ENCODE measurements at places on chromosomes 5 and 9.
A peak's percentile ranks its signal among the peaks of the same experiment; 100 is the strongest.

DNA sequence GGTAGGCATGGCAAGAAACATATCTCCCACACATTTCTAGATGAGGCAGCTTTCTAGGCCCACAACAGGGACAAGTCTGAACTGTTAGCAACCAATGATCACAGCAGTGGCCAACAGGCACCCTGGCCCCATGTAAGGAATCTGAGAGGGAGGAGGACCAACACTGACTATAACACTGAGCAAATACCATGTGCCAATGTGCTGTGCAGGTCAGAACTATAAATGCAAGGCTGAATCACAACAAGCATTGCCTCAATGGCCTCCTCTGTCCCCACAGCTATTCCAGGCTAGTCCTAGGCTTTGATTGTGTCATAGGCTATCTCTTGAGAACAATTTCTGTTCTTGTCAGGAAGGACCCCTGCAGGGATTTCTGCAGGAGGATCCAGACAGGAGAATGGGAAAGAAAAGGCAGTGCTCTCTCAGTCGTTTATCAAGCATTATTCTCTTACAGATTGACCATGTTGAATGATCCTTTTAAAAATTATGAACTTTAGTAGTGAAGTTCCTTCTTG lies 221.2 kb downstream of the TLE1 start:
- no peak for DNase-seq

DNA sequence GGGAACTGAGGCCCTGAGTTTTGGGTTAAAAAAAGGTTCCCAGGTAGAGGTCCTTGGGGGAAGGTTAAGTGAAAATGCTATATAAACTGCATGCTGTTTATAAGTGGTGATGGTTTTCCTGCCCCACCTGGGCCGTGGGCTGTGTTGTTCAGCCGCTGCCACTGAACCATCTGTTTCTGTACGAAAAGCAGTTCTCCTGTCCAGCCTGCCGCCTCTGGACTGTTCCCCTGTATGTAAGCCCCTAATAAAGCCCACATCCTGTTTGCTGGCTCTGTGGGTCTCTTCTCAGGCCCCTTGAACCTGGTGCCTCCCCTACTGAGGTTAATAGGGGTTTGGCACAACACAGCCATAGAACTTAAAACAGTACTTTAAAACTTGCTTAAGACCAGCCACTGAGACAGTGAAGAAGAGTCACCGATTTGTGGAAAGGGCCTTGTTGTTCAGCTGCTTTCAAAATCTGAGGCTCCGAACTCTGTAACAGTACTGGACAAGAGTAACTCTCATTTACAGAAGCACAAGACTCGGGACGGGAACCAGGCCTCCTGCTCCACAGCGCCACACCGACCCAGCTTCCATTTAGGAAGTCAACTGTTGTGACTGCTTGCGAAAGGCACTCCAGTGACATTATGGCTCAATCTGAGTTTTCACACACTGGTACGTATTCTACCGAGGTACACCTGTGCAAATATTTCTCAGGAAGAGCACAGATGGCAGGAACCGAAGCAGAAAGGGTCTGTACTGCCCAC lies 192.5 kb downstream of the CDK5RAP2 start:
- no peak for DNase-seq

GRCh38 chr5:142080248-142080647 lies 28.3 kb upstream of the NDFIP1 start:
- DNase-seq: no peak

GRCh38 chr5:179378441-179379271 lies 33.4 kb upstream of the ADAMTS2 start:
- no peak for DNase-seq

DNA sequence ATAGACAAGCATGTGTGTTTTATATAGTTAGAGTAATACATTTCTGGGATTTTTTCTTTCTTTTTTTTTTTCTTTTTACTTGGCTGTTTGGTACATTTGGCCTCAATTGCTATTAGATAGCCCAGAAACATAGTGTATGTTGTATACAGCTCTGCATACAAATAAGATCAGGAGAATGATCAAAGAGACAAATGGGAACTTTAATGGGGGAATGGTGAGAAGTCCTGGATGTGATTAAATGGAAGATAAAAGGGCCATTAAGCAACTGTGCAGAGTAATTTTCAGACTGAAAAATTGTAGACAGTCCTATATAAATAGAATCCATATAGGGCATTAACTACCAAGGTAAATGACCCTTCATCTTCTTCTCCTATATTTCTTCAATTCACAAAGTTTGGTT lies 575.6 kb downstream of the EBF1 start:
- no peak for DNase-seq

DNA sequence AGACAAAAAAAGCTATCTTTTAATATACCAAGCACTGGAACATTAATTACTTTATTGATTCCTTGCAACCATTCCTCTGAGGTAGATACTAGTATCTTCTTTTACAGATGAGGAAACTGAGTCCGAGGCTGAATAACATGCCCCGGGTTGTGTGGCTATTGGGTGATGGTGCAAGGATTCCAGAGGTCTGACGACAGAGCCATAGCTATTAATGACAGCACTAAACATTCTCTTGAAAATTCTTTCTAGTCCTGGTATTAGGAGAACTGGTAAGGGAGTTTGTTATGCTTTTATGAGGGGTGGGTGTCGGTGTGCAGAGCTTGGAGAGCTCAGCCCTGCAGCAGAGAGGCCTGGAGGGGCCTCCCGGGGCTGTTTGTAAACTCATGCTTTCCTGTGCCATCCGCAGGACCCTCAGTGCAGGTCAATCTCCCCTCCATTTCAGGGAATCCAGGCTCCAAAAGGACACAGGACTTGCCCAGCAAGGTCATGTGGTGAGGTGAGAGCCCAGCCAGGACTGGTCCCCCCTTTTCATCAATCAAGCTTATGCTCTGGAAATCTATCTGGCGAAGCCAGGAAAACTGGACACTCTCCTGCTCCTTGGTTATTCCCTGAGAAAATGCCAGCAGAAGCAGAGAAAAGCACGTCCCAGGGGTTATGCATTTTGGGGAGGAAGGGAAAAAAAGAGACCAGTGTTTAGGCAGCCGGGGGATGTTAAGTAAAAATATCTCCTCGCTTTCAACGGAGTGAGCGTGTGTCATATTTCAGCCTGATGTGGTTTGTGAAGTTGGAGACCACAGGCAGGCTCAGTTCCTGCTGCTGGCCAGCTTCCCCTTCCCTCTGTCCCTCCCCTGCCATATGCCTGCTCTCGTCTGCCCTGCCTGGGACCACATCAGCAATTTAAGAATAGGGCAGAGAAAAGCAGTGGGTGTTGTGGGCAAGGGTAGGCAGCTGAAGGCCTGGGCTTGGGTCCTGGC lies 3.7 kb downstream of the GSN start:
- peak; percentile 75 for DNase-seq

- DNase-seq: peak; percentile 40
Measured at GRCh38 chr9:33129886-33130881, 37.0 kb downstream of the B4GALT1 start.

DNA sequence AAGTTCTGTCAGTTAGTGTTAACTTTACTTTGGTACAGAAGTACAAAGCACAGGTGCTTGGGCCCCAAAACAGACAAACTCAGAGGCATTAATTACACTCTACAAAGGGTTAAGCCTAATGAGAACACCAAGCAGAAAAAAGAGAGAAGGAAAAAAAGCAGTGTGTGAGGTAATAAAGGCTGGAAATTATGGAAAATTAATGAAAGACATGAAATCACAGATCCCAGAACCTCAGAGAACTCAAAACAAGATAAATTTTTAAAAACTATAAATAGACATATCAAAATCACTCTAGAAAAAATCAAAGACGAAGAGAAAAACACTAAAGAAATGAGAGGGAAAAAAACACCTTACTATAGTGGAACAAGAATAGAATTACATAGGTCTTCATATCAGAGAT lies 354.2 kb upstream of the ADAMTS16 start:
- no peak for DNase-seq

DNA sequence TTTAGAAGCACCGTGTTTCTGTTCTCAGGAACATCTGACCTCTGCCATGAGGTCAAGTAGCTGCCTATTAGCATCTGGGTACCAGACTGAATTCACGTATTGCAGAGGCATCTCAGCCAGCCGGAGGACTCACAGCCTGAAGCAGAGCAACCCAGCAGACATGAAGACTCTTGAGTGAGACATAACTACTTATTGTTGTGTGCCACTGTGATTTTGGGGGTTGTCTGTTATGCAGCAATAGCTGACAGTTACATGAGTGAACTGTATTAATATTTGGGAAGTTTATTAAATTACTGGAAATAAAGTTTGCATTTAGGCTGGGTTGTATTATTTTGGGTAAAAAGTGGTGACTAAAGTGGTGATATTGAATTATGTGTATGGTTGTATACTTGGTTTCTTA lies 1.3 kb upstream of the ACOT12 start:
- no peak for DNase-seq

DNA sequence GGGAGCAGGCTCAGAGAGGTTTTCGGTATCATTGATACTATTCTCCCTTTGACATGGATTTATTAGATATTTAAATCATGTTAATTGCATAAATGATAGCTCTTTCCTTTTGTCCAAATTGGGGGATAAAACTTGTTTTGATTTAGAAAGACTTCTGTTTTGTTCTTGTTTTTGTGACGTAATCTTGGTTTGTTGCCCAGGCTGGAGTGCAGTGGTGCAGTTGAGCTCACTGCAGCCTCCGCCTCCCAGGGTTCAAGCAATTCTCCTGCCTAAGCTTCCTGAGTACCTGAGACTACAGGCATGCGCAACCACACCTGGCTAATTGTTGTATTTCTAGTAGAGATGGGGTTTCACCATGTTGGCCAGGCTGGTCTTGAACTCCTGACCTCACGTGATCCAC lies 7.1 kb downstream of the MAT2B start:
- no peak for DNase-seq

- no peak for DNase-seq
Measured at GRCh38 chr5:125049721-125050702, 303.6 kb upstream of the ZNF608 start.

GRCh38 chr5:117425163-117425562 lies 850.5 kb upstream of the SEMA6A start:
- no peak for DNase-seq

- no peak for DNase-seq
Measured at GRCh38 chr5:115575167-115576070, 26.9 kb downstream of the TICAM2 start.

All from hematopoietic multipotent progenitor cell treated with erythropoietin and hydrocortisone succinate and interleukin-3 and kit ligand, for 6 days (in vitro differentiated cells).